Dorsolateral prefrontal cortex (tissue), 122 donors: ENCODE measurements at places on chromosomes 1 and 21.

- no peak for DNase-seq
Observed at GRCh38 chr1:36599828-36600227, 117.1 kb upstream of the CSF3R start.

GRCh38 chr1:65048335-65048734 lies 82.0 kb upstream of the JAK1 start:
- no peak for DNase-seq

DNA sequence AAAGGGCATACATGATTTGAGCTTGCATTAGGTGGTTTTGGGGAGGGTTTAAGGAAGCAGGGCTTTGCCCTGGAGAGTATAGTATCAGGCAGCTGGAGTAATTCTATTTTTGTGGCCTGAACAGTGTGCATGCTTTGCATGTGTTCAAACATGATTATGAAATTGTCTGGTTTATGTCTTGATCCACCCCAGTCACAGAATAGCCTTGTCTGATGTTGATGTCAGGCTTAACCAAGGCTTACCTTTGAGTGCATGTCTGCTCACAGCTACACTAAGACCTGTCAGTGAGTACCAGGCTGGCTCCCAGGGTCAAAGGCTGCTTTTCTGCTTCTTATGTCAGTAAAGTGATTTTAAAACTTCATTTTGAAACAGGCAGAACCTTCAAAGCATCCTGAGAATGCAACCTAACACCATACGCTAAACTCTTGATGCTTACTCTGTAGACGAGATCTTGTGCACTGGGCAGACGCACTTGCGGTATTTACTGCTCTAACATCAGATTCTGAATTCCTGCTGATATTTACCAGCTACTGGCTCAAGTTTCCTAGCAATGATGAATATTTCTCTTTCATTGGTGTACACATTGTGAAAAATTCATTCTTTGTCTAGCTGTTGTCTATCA lies 78.9 kb downstream of the MAP3K21 start:
- no peak for DNase-seq

- no peak for DNase-seq
Observed at GRCh38 chr1:24586970-24587820, 31.3 kb downstream of the NCMAP start.

GRCh38 chr21:45458281-45459170 lies 53.6 kb downstream of the COL18A1 start:
- DNase-seq, result no peak

DNA sequence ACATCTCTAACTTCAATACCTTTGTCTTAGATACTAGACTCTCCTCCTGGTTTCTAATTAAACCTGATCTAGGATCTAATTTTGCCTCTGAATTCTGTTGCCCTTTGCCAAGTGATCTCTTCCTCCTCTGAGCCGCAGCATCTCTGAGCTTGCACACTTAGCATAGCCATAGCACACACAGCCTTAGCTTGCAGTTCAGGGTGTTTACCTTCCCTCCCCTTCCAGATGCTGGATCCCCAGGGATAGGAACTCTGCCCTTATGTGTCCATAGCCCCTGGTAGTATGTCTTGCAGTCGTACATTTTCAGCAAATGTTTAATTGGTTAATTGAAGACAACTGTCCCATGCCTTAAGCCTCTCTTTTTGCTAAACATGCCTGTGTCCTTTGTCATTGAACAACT lies 30.3 kb downstream of the SELL start:
- no peak for DNase-seq

DNA sequence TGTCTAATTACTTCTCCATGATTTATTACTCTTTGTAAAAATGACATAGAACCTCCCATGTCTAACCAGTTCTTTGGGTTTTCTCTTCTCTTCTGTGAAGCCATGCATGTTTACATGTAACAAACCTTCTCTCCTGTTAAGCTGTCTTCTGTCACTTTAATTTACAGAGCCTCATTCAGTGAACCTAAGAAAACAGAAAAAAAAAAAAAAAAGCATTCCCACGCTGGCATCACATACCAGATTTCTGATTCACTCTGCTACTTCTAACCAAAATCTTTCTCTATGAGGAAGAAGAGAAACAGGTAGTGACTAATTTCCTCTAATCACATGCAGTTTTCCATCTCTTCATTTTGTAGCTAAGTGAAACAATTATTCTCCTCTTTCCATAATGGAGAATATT lies 141.4 kb upstream of the CXADR start:
- DNase-seq, result no peak
